H9 (cell line): ENCODE measurements at places on chromosomes 5 and 9. TPM values are rescaled to one million over a fixed set of nuclear protein-coding genes. Genes with fewer than 3 reads are reported as not detected.

DNA sequence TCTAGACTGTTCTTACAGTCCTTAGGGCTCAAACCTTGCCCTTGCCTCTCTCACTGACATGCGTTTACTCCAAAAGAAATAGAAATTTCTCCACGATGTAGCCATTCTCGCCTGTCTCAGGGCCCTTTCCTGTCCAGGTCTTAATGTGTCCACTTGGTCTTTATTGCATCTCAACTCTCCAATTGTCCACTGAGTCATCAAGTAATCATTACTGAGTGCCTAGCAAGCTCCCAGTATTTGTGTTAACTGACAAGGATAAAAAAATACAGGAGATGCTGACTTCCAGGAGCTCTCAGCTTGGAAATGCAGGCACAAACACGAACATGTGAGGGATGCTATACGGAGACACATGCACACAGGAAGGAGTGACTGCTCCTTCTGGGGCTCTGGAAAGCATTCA is 147.3 kb downstream of the ARSB start:
- no peak for DNase-seq
- H3K36me3 ChIP-seq = no peaks in the 10 kb centered on the region
- no peak overlapping the region for H3K4me3 ChIP-seq
- no peak overlapping the region for H3K27ac ChIP-seq
- H3K27me3 ChIP-seq = no peaks in the 10 kb centered on the region

GRCh38 chr5:113036826-113037225 is 60.2 kb downstream of the DCP2 start:
- no peak overlapping the region for H3K4me3 ChIP-seq
- H3K27me3 ChIP-seq = no peaks in the 10 kb centered on the region
- peaks cover 4% of the 10 kb centered on the region; the same call in 1 of the 2 replicates for H3K4me1 ChIP-seq
- no peaks in the 10 kb centered on the region for H3K36me3 ChIP-seq

Gene ADAMTSL2
- total RNA-seq = 0.61 and 0.86 TPM in 2 replicates

- no peaks in the 10 kb centered on the region for H3K36me3 ChIP-seq
- no peak for DNase-seq
- no peaks in the 10 kb centered on the region for H3K4me1 ChIP-seq
- H3K27ac ChIP-seq = no peak overlapping the region
- no peaks in the 10 kb centered on the region for H3K27me3 ChIP-seq
Observed at GRCh38 chr5:3336666-3337065, 259.0 kb upstream of the IRX1 start.

- H3K36me3 ChIP-seq = no peaks in the 10 kb centered on the region
- H3K4me3 ChIP-seq = no peak overlapping the region
- no peaks in the 10 kb centered on the region; the same call in 1 of the 2 replicates for H3K4me1 ChIP-seq
- no peak for DNase-seq
- H3K27me3 ChIP-seq = no peaks in the 10 kb centered on the region
Observed at GRCh38 chr9:135574943-135575342, 13.4 kb downstream of the PAEP start.

DNA sequence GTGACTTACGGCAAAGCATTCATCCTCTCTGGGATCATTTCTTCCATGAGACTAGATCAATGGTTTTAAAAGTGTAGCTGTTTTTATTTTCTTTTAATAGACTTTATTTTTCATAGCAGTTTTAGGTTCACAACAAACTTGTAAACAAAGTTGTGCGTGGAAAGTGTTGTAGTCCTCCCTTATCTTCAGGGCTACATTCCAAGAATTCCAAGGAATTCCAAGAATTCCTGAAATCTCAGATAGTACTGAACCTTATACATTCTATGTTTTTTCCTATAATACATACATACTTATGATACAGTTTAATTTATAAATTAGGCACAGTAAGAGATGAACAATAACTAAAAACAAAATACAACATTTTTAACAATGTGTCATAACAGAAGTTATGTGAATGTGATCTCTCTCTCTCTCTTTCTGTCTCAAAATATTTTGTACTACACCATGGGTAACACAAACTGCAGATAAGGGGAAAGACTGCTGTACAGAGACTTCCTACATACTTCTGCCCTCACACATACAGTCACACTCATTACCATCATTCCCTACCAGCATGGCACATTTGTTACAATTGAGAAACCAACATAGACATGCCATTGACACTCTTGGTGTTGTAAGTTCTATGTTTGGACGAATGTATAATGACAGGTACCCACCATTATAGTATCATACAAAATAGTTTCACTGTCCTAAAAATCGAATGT is 1933.2 kb upstream of the WWC1 start:
- DNase-seq = no peak
- H3K27me3 ChIP-seq = no peaks in the 10 kb centered on the region
- no peaks in the 10 kb centered on the region; the same call in 1 of the 2 replicates for H3K4me1 ChIP-seq
- peaks cover 15% of the 10 kb centered on the region for H3K36me3 ChIP-seq

- no peaks in the 10 kb centered on the region for H3K27me3 ChIP-seq
- H3K27ac ChIP-seq = no peak overlapping the region
- H3K4me3 ChIP-seq = no peak overlapping the region
- peaks cover 26% of the 10 kb centered on the region for H3K4me1 ChIP-seq
- no peak for DNase-seq
Observed at GRCh38 chr5:154783774-154784460, 28.7 kb downstream of the LARP1 start.

DNA sequence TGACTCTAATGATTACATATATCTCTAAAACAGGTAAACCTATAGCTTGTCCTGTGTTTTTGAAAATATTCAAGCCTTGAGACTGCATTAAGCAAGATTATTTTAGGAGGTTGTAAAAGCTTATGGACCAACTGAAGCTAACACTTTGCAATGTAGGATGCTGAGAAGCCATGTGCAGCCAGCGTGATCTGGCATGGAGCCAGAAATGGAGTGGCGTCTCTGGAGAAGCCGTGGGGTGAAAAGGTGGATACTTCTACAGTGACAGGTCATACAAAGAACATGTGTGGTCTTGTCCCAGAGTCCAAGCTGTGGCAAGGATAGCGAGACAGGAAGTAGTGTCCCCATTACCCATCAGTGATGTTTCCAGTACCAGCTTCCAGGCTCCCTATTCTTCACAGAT is 100.8 kb upstream of the CD180 start:
- no peak overlapping the region for H3K27ac ChIP-seq
- 0 out of 2 replicates have a peak, but pooled peaks cover 2% of the 10 kb centered on the region for H3K4me1 ChIP-seq
- no peaks in the 10 kb centered on the region for H3K27me3 ChIP-seq
- DNase-seq = no peak
- H3K4me3 ChIP-seq = no peak overlapping the region

GRCh38 chr5:95848701-95849100 is 26.2 kb upstream of the GLRX start:
- no peaks in the 10 kb centered on the region for H3K36me3 ChIP-seq
- no peak overlapping the region for H3K4me3 ChIP-seq
- H3K4me1 ChIP-seq = no peaks in the 10 kb centered on the region
- DNase-seq = no peak

- no peak overlapping the region for H3K4me3 ChIP-seq
- H3K27me3 ChIP-seq = no peaks in the 10 kb centered on the region
Observed at GRCh38 chr9:89814340-89815040, 209.7 kb downstream of the GADD45G start.

- no peaks in the 10 kb centered on the region for H3K4me1 ChIP-seq
- H3K36me3 ChIP-seq = no peaks in the 10 kb centered on the region
Observed at GRCh38 chr5:180133971-180134508, 62.5 kb upstream of the RNF130 start.

Gene ENTREP1
- 21.3 and 21.8 TPM in 2 replicates for total RNA-seq

DNA sequence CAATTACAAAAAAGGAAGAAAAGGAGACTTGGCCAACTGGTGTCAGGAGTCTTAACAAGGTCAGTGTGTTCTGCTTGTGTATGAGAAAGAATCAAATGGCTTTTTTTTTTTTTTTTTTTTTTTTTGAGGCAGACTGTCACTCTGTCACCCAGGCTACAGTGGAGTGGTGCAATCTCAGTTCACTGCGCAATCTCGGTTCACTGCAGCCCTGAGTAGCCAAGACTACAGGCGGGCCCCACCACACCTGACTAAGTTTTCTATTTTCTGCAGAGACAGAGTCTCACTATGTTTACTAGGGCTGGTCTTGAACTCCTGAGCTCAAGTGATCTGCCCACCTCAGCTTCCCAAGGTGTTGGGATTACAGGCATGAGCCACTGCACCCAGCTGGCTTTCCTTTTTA is 3.1 kb upstream of the IL7R start:
- H3K27ac ChIP-seq = no peak overlapping the region
- H3K27me3 ChIP-seq = no peaks in the 10 kb centered on the region
- no peak overlapping the region for H3K4me3 ChIP-seq
- H3K4me1 ChIP-seq = no peaks in the 10 kb centered on the region
- no peaks in the 10 kb centered on the region for H3K36me3 ChIP-seq
